SK-N-SH (cell line): ENCODE measurements at places on chromosomes 13 and 19.

DNA sequence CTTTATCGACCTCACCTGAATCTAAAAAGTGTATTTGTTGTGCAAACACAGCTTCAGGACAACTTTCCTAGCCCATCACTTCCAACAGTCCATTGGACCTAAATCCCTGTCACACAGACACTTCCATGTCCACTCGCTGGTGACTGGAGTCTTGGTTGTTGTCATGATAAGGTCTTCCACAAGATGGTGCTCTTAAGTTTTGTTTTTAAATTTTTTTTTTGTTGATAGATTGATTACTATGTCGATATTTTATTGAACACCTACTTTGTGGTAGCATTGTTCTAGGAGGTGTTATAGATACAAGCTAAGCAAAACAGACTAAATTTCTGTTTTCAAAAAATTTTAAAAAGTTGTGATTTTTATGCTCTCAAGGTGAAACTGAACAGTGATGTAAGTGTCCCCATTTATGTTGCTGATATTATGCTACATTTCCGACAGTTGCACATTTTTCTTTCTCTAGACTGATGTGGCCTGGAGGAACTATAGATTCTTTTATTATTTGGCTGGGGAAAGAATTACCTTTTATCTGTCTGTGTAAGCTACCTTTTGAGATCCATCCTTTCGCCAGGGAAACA is 8.1 kb upstream of the ERICH6B start:
- peak; percentile 39 for DNase-seq

GRCh38 chr13:100409132-100409531 is 179.5 kb downstream of the GGACT start:
- DNase-seq: no peak

- DNase-seq: peak; percentile 44
Observed at GRCh38 chr13:31733066-31733465, 6.3 kb upstream of the RXFP2 start.

GRCh38 chr13:70516226-70516625 is 408.0 kb upstream of the KLHL1 start:
- DNase-seq: no peak

DNA sequence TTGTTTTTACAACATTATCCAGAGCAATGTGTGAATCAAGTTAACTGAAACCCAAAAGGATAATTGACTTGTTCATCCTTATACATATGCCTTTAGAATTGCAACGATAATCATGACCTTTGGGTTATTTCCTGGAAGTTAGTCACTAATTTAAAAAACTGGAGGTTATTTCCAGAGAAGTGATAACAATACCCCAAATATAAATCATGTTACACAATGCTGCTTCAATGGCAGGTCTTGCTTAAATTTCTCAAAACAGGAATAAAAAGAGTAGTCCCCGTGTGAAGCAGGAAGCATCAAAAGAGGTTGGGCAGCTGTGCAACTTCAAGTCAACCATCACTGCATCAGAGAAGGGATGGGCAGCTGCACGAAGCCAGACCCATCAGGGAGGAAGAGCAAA is 134.4 kb downstream of the EFNB2 start:
- no peak for DNase-seq

- DNase-seq: no peak
Observed at GRCh38 chr13:43662976-43663375, 123.8 kb downstream of the ENOX1 start.

GRCh38 chr13:40758811-40759210 is 12.2 kb downstream of the MRPS31 start:
- no peak for DNase-seq

GRCh38 chr19:30448386-30449077 is 76.3 kb downstream of the ZNF536 start:
- no peak for DNase-seq

- DNase-seq: peak; percentile 48
Observed at GRCh38 chr19:30513082-30513411, 140.9 kb downstream of the ZNF536 start.

- peak; percentile 86 for DNase-seq
Observed at GRCh38 chr19:46745521-46746280, at the start of gene FKRP. Gene FKRP, plus strand, starts transcription at chr19:46746057. Its CDS starts 9,394 bp downstream, at chr19:46755451.

DNA sequence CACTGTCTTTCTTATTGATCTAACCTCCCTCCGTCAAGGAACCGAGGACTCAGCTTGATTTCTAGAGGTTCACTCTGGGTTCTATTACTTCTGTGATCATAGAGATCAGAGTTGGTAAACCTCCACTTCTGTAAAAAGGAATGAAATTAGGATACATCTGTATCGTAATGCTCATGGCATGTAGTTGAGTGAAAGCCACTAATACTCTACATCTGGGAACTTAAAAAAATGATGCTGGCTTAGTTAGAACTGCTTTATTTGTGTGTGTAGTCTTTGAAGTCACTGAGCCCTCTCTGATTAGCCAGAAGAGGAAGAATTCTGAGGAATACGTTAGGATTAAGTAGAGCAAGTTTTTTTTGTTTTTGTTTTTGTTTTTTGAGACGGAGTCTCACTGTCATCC is 140.8 kb downstream of the GGACT start:
- DNase-seq: no peak

- DNase-seq: no peak
Observed at GRCh38 chr19:36113425-36113824, 1.2 kb downstream of the POLR2I start.

- DNase-seq: no peak
Observed at GRCh38 chr13:43433691-43434141, 353.1 kb downstream of the ENOX1 start.

DNA sequence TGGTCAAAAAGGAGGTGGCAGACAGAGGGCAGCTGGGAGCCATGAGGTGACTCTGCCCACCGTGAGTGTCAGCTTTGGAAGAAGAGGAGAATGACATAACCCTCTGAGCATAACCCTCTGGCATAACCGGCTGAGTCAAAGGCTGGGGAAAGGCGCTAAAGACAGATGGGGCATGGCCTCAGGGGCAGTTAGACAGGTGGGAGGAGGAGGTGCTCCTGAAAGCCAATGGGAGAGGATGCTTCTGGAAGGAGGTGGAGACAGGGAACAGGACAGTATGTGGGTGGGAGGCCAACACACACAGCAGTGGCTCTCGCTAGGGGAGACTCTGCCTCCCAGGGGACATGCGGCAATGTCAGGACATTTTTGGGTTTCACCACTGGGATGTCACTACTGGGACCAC is 17.1 kb downstream of the ELAVL1 start:
- no peak for DNase-seq

DNA sequence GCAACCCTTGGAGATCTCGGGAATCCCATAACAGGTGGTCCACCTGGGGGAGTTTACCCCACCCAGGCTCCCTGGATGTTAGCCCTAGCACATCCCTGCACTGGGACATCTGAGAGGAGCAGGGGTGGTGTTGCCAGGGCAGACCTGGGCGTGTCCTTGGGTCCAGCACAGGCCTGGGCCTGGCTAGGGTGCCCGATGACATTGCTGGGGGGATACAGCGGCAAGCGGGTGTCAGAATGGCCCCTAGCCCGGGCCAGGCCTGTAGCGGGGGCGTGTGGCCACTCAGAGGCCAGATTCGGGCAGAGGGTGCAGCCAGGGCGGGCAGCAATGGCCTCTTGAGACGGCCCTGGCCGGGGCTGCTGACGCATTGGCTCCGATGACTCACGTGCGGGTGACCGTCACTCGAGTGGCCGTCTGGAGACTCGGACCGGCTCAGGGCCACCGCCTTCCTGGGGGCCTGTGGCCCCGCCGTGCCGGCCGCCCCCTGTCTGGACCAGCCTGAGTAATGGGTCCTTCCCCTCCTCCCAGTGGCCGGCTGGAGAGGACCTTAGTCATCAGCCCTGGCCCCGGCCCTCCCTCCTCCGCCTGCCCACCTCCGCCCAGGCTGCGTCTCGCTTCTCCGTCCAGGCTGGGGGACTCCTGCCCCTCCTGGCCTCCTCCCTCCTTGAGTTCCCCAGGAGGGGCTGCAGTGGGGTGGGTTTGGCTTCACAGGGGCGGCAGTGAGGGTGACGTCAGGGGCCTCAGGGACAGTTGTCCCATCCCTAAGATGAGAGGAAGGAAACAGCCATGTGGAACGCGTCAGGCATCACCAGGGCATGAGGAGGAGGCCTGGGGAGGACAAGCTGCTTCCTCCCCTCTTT is 23.2 kb upstream of the CRTC1 start:
- DNase-seq: no peak

GRCh38 chr13:111161601-111162600 is 46.8 kb downstream of the ARHGEF7 start:
- no peak for DNase-seq

- no peak for DNase-seq
Observed at GRCh38 chr19:4624733-4625362, 14.5 kb upstream of the TNFAIP8L1 start.

- DNase-seq: no peak
Observed at GRCh38 chr13:49821216-49822009, 28.9 kb upstream of the KPNA3 start.

- no peak for DNase-seq
Observed at GRCh38 chr19:10667867-10668266, 13.7 kb downstream of the ILF3 start.

DNA sequence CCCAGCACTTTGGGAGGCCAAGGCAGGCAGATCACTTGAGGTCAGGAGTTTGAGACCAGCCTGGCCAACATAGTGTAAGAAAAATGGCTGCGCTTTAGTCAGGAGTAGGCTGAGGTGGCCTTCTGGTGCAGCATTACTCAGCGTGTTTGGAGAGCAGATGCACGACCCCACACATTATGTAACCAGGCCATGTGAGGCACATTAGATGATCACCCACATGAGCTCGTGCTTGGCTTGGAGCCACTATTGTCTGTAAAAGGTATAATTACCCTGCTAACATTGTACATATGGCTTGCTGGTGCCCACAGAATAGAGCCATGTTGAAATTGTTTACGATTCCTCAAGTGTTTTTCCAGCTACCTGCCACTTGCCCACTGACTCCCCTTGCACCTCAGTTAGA is 24.0 kb upstream of the SCEL start:
- no peak for DNase-seq

GRCh38 chr19:30439310-30439709 is 67.1 kb downstream of the ZNF536 start:
- DNase-seq: no peak

DNA sequence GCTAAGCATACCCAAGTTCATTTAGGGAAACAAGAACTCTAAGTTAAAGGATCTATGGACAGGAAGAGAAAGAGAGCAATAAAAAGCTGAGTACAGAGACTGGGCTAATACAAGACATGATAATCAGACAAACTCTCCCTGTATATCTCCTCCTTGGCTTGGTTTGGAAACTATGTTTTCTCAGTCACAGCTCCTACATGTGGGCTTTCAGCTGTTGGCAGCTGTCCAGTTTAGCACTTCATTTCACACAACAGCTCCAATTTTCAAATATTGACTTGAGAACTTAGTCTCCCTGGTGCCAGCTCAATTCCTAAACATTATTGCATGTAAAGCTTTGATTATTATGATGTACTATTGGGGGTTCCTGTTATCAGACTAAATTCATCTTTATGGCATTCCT is 222.8 kb upstream of the OBI1 start:
- peak; percentile 39 for DNase-seq

- no peak for DNase-seq
Observed at GRCh38 chr19:1146412-1146699, 27.7 kb downstream of the SBNO2 start.

DNA sequence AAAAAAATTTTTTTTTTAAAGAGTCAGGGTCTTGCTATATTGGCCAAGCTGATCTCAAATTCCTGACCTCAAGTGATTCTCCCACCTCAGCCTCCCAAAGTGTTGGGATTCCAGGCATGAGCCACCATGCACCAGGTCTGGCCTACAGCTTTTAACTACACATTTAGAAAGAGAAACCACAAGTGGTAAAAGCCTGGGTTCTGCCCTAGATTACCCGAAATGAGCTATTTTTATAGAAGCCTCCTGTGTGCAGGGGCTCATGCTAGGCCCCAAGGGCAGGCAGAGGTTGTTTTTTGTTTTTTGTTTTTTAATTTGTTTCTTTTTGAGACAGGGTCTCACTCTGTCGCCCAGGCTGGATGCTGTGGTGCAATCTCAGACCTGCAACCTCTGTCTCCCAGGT is 14.0 kb upstream of the MYADM start:
- no peak for DNase-seq

GRCh38 chr19:45560686-45561085 is 23.9 kb downstream of the OPA3 start:
- DNase-seq: no peak

DNA sequence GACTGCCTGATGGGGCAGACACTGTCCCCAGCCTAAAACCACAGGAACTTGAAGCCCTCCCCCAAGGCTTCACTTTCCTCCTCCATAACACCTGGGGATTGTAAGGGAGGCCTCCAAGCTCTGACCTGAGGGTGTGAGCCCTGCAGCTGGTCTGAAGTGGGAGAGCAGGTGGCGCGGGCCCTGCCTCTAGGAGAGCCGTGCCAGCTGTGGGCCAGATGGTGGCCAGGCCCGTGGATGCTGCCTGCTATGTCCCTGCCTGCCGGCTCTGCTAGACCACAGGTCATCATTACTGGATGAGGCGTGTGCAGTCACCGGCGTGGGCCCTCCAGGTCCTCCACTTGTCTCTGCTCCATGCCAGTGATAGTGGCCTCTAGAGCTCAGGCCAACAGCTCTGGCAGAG is 3.5 kb upstream of the KLHL26 start:
- peak; percentile 50 for DNase-seq

DNA sequence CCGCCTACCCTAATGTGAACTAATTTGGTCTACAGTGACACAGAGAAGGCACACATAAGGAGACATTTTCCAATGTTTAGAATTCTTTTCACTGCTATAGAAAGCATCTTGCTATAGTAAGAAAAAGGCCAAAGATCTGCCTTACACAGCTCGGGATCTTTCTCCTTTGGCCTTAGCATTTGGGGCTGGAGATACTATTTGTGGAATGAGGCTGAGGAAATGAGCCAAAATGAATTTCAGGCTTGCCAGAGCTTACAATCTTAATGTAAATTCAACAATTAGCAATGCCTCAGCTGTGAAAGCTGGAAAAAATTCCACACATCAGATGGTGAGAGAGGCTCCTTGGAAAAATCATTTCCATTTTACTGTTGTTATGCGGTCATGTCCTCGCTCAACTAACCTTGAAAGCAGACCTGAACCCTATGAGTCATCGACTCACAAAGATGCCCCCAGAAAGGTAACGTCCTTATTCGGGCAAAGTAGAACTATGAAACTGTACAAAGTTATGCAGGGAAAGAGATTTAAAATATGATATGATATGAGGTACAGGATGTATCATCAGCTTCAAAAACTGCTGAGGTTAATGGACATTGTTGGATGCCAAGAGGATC is 324.5 kb upstream of the NBEA start:
- DNase-seq: no peak

DNA sequence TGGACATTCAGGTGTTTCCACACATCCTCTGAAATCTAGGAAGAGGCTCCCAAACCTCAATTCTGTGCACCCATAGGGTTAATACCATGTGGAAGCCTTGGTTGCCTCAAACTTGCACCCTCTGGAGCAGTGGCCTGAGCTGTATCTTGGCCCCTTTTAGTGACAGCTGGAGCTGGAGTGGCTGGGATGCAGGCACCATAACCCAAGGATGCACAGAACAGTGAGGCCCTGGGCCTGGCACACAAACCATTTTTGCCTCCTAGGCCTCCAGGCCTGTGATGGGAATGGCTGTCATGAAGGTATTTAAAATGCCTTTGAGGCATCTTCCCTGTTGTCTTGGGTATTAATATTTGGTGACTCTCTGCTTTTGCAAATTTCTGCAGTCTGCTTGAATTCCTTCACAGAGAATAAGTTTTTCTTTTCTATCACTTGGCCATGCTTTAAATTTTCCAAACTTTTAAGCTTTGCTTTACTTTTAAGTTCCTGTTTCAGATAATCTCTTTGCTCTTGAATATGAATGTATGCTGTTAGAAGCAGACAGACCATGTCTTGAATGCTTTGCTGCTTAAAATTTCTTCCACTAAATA is 1594.5 kb upstream of the PCDH20 start:
- DNase-seq: no peak

- DNase-seq: no peak
Observed at GRCh38 chr13:112890316-112891145, 78.5 kb upstream of the MCF2L start.

- DNase-seq: no peak
Observed at GRCh38 chr13:35473206-35473775, 3.2 kb downstream of the MAB21L1 start.
